Stimulated activated CD4-positive, alpha-beta T cell treated with anti-CD3 and anti-CD28 coated beads, Interleukin-2, amount 100 ng/mL, for 4 hours (primary cell): ENCODE measurements at places on chromosomes 7 and 10.
A peak's percentile ranks its signal among the peaks of the same experiment; 100 is the strongest.

DNA sequence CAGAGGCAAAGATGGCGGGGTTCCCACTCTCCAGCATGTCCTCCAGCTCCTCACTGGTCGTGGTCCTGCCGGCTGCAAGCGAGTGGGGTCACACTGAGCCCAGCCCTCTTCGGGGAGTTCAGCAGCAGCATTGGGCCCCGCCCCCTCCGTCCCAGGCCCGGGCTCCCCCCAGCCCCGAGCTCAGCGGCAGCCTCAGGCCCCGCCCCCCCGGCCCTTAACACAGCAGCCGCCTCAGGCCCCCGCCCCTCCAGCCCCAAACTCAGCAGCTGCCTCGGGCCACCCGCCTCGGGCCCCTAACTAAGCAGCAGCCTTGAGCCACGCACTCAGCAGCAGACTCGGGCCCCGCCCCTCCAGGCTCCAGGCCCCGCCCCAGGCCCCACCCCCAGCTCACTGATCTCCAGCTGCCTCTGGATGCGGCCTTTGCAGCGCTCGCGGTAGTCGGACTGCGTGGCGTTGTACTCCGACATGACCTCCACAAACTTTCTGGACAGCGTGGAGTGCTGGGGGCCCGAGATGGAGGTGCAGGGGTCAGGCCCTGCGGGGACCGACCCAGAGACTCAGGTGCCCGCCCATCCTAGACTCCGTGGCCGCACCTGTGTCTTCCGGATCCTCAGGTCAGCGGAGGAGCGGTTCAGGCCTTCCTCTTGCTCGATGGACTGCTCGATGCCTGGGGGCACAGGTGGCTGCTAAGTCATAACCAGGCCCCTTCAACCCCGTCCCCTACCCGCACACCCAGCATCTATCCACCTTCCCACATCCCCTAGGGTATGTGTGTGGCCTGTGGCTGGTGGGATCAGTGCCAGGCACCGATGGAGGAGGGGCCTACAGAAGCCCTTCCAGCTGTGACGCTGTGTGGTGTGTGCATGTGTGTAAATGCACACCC, 15.5 kb downstream of the STX1A start:
- DNase-seq: peak; percentile 22

DNA sequence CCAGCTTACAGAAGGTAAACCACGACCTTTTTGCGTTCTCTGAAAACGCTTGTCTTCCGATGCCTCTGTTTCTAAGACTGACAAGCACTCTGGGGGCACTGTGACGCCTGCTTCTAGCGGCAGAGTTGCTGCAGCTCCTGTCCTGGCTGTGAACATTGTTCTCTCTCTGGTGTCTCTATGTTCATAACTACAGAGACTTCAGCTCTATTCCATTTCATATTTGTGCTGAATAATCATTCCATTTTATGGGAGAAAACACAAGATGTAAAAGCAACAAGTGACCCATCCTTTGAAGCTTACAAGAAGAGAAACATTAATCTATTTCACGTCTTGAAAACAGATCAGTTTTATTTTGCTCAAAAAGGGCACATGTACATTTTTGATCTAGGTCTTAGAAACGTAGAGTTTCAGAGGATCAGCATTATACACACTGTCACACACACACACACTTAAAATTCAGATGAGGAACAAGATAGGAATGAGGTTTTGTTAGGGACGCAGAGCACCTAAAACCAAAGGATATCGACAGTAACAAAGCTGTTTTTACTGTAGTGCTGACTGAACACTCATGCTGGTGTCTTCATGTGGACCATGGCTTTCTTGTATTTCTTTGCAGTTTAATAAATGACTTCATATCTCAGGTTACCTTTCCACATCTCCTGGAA, 3.0 kb downstream of the IKZF1 start:
- DNase-seq: peak; percentile 59

GRCh38 chr10:128241023-128241422, 114.8 kb upstream of the MKI67 start:
- DNase-seq: no peak

GRCh38 chr10:116655568-116655967, 34.8 kb downstream of the PNLIPRP2 start:
- no peak for DNase-seq

DNA sequence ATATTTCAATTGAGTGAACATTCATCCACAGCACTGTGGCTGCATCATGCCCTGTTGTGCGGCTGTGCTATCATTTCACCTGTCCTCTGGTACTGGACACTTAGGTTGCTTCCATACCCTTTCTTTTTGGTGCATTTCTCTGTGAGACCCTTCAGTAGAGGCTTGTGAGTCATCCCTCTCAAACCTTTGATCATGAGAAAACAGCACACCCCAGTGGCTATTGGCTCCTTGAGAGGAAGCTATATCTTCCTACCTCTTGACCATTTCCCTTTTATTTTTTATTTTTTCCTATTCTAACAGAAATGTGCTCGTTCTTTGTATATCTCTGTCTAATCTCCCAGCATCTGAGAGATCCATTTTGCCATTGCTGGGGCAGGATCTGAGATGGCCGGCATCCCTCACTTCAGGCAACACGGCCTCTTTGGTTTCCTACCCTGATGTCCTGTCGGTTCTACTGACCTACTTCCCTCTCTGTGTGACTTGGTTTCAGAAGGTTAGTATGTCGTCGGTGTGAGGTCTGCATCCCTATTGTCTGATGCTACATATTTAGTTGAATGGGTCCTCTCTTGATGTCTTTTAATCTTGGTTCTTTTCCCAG, 23.8 kb upstream of the PIK3AP1 start:
- no peak for DNase-seq

DNA sequence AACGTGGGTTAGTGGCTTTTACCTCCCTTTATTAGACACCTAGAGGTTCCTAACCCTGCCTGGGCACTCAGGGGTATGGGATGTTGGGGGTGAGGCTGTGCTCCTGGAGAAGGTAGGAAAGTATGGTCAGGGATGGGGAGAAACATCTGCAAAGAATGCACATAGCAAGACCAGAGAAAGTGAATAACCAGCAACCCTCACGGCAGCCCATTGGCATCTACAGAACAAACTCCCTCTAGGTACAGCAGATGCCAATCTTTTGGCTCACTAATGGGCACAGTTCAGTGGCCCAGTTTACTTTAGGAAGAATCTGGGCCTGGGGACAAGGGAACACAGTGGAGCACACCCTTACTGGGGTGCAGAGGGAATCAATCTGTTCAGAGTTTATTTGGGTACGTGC, 143.9 kb downstream of the JAZF1 start:
- no peak for DNase-seq

DNA sequence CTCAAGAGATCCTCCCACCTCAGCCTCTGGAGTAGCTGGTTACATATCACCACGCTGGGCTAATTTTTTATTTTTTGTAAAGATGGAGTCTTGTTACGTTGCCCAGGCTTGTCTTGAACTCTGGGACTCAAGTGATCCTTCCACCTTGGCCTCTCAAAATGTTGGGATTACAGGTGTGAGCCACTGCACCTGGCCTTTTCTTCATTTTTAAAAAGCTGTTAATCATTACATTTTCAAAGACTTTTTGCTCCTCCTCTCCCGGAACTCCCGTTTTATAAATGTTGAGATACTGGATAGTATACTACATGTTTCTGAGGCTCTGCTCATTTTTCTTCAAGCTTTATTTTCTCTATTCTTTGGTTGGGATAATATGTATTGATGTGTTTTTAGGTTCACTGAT, 16.4 kb downstream of the AOAH start:
- DNase-seq: no peak

GRCh38 chr10:88901206-88901983, 21.4 kb downstream of the STAMBPL1 start:
- no peak for DNase-seq

DNA sequence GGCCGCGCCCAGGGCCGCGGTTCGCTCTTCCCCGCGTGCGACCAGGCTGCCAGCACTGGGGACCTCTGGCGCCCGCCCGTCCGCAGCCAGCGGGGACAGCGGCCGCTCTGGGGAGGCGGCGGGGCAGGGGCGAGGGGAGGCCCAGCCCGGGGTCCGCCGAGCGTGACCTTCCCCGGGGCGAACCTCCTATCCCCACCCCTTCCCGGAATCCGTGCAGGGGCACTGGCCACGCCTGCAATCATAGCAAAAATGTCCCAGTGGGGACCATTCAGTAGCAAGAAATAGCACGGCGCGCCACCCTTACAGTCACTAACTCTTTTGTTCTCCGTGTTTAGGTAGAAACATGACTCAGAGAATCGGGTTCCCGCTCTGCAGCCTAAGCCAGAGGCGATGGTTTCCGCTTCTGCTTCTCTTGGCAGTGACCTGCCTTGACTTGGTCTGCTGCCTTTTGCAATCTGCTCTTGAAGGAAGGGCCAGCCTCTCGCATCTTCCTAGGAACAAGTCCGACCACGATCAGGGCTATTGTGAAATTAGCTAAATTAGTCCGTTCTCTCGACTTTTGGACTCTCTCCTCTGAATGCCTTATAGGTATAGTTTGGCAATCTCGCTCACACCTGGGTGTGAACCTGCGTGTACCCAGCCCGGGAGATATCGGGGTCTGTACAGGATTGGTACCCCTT, 79.3 kb upstream of the ACBD5 start:
- peak; percentile 1 for DNase-seq

DNA sequence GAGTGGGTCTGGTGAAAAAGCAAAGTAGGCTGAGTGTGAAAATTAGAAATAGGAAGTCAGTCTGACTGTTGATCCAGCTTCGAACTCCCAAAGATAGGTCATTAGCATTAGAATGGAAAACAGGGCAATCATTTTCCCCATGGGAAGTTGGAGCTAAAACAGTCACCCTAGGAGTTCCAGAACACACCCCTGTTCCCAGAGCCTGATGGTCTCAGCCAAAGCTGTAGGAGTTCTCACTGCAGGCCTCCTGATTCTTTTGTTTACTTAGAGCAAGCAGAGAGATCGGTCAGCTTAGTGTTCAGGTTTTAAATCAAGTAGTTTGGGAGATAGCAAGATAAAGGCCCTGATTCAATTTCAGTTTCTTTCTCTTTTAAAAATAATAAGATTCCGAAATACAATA, 28.8 kb upstream of the JCAD start:
- DNase-seq: no peak

- no peak for DNase-seq
Measured at GRCh38 chr7:136234040-136234439, 256.9 kb upstream of the MTPN start.

DNA sequence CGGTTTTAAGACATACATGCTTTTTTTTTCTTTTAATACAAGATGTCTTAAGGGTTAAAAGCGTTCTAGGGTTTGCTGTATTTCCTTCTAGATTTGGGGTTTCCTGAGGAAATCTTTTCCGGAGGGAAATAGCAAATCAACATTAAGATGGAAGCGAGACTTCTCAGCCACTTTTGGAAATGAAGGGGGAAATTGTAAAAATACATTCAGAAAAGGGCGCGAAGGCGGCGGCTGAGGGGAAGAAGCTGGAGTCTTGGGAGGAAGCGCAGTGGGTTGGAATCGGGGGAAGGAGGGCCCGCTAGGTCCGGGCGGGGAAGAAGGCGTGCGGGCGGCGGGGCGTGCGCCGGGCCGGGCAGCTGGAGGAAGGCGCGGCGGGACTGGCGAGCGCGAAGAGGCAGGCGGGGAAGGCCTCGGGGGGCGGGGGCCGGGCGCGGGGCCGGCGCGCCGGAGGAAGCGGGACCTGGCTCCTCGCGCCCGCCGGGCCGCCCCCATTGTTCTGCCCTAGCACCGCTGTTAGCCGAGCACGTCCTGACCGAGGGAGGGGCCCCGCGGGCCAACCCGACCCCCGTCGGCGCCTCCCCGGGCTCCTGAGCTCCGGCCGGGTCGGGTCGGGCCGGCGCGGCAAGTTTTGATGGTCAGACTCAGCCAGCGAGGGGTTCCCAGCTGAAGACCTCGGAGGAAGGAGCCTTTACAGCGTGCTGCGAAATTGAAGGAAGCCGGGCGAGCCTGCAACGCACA, 1.5 kb upstream of the SKIDA1 start:
- DNase-seq: no peak

DNA sequence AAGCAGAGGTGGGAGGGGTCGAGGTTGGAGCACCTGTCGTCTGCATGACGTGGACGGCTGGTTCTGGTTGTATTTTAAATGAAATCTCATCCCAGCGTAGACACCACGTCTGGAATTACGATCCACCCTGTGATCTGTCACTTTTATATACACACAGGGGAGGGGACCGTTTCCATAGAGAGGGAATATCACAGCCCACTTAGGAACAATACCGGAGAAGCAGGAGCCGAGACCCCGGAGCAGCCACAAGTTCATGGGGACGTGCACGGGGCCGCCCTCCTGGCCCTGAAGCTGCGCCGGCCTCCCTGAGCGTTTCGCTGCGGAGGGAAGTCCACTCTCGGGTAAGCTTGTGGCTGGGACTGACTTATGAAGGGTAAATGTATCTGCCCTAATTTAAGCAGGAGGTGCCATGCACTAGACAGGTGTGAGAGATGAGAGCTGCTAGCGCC, at the start of gene UCN3:
TSS of gene UCN3 (plus strand) at position 77 of the 449 bp plus-strand sequence. CDS start 8,755 bp downstream, outside the sequence.
- no peak for DNase-seq

DNA sequence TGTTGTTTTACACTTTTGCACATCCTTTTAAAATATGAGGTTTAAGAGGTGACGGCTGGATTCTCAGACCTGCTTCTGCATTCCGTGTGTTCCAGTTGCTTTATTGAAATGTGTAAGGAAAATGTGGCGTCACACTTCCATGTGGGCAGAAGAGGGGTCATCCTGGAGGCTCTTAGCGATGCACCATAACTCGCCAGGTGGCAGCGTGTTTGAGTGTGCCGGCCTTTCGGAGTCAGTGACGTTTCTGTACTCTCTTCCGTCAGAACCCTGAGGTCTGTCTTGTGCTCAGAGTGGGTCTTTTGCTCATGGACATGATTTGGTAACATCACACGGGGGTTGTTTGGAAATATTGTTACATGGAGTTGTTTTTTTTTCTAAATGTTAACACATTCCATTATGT, 9.1 kb downstream of the PPP2R2D start:
- no peak for DNase-seq
